ENCODE measurements at places on chromosomes 12 and 14.

- DNase-seq = no peak
Observed at GRCh38 chr14:103738701-103739451, 23.3 kb downstream of the ZFYVE21 start.

- no peak for DNase-seq
Observed at GRCh38 chr14:77026930-77027537, 1.5 kb downstream of the IRF2BPL start.

DNA sequence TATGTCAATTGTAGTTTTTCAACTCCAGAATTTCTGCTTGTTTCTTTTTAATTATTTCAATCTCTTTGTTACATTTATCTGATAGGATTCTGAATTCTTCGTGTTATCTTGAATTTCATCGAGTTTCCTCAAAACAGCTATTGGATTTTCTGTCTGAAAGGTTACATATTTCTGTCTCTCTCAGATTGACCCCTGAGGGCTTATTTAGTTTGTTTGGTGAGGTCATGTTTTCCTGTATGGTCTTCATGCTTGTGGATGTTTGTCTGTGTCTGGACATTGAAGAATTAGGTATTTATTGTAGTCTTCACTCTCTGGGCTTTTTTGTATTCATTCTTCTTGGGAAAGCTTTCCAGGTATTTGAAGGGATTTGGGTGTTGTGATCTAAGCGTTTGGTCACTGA, 85.6 kb downstream of the SNAPC1 start:
- no peak for DNase-seq

DNA sequence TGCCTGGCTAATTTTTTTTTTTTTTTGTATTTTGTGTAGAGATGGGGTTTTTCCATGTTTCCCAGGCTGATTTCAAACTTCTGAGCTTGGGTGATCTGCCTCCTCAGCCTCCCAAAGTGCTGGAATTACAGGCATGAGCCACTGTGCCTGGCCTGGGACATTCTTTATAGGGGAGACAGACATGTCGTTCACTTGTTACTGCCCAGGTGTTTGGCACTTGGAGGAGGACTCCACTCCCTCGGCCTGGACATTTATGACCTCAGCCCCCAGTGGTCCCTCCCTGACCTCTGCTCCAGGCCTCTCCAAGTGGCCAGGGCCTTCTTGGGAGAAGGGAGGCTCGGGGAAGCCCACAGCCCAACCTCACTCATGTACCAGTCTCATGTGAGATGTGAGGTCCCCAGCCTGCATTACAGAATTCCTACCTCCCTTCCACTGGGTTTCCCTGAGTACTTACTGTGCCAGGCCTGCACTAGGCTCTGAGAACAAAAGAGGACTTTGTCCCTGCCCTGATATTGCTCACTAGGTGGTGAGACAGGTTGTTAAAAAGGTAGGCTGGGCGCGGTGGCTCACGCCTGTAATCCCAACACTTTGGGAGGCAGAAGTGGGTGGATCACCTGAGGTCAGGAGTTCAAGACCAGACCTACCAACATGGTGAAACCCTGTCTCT, 9.7 kb upstream of the POP5 start:
- no peak for DNase-seq

DNA sequence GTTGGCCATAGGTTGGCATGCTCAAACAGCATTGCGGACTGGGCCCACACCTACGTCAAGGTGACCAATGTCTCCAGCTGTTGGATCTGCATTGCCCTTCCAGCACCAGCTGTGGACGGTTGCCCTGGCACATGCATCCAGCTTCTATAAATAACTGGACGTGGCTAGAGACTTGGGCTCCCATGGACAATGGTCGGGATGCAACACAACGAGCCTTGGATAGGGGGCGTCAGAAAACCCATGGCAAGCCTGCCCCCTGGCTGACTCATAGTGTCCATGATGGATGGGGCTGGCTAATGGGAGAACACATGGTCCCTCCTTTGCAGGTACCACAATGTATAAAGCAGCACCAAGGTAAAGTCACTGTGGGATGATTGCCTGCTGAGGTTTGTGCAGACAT, 331.6 kb upstream of the FAR2 start:
- no peak for DNase-seq

DNA sequence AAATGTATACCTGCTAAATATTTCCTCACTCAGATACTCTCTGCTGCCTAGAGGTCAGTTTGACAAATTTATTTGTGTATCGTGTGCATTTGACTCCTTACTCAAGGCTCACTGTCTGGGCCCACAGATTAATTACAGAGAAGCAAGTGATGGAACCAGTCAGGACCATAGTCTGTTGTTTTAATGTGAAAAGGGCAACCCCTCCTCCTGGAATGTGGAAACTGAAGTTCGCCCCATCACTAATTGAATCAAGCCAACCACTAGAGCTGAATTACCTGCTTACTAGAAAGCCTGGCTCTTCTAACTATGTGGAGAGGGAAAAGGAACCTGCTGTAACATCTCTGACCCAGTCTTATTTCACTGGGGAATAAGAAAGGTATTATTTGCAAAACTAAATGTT, 199.9 kb upstream of the KRR1 start:
- DNase-seq = no peak

DNA sequence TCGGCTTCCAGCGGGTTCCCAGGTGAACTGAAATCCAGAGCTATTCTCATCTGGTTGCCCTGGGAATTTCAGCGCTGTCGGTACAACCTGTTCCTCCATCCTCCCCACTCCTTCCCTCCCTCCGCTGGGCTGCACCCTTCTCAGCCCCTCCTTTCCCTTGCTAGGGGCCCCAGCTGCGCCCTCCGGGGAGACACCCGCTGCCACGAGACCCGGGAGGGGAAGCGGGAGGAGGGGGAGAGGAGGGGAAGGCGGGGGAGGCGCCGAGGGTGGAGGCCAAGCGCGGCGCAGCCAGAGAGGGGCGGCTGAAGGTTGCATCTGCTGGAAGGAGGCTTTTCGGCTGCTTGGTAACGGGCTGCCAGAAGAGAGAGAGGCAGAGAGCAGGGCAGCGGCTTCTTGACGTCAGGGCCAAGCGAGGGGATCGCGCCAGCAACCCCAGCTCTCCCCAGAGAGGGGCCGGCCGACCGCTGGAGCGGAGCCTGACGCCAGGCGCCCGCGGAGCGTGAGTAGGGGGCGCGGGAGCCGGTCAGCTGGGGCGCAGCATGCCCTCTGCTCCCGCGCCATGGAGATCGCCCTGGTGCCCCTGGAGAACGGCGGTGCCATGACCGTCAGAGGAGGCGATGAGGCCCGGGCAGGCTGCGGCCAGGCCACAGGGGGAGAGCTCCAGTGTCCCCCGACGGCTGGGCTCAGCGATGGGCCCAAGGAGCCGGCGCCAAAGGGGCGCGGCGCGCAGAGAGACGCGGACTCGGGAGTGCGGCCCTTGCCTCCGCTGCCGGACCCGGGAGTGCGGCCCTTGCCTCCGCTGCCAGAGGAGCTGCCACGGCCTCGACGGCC, at the start of gene KCNA5:
KCNA5 (plus strand) TSS at position 291 of the 831 bp plus-strand sequence; CDS start at position 560, 269 bp downstream.
- no peak for DNase-seq

GRCh38 chr12:95857156-95857555, 1.6 kb upstream of the SNRPF start:
- no peak for DNase-seq

GRCh38 chr14:93729993-93730392, 58.3 kb downstream of the PRIMA1 start:
- no peak for DNase-seq

GRCh38 chr14:20606190-20606901, 15.2 kb upstream of the RNASE12 start:
- DNase-seq = no peak

DNA sequence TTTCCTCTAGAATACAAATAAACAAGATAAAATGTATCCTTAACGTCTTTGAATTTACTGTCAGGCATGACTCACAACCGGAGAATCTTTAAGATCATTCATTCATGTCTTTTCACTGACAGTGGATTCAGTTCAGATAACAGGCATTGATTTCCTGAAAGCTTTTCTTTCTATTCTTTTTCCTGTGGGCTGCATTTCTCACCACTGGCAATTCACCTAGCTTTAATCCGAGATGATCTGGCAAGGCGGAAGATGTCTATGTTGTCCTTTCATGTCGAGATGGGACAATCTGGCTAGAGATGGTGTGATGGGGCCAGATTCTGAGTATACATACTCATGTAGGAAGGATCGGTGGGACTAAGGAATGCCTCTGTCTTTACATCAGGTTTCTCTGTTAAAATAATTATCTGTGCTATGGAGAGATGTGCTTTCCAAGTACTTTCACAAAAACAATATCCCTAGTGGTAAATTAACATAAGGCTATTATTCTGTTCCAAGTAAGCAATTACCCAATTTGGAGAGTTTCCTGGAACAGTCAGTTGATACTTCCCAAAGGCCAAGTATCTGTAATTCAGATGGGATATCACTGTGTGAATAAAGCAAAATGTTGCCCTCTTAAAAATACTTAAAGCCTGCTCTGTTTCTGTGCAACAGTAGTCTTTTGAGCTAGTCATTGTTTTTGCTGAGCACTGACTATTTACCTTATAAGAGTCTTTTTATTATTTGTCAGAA, 17.8 kb downstream of the ACSS3 start:
- no peak for DNase-seq

- DNase-seq = no peak
Observed at GRCh38 chr12:122354958-122355641, 67.4 kb downstream of the CLIP1 start.

Data from brain pericyte (primary cell).